NCI-H1092 (cell line): ENCODE measurements at places on chromosomes 6 and 20.

DNA sequence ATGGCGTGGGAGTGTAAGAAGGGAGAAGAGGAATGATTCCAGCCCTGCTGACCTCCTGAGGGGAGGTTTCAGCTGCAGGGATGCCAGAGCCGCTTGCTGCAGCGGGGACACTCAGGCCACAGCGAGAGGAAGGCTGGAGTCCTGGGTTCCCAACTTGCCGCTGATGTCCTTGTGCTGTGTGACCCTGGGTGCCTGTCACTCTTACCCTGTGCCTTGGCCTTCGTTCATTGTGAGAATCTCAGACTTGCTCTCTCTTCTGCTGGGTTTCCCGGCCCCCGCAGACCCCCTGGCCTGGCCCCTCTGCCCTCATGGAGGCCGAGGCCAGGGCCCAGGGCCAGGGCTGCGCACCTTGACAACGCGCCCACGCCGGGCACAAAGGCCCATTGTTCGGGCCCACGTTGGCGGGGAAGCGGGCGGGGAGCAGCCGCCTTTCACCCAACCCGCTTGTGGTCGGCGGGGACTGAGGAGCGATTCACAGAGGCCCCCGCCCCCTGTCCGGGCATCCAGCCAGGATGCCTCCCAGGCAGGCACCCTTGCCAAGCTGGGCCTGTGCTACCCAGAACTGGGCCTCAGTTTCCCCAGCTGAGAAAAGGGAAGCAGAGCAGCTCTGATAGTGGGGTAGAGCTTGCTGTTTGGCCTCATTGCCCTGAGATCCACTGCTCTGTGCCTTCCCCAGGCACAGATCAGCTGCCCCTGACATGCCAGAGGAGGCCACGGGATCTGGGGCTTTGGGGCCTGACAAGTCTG lies 52.4 kb downstream of the CEBPB start:
- peak; percentile 68 for DNase-seq

- no peak for DNase-seq
Observed at GRCh38 chr6:128400875-128401274, 119.5 kb downstream of the PTPRK start.

DNA sequence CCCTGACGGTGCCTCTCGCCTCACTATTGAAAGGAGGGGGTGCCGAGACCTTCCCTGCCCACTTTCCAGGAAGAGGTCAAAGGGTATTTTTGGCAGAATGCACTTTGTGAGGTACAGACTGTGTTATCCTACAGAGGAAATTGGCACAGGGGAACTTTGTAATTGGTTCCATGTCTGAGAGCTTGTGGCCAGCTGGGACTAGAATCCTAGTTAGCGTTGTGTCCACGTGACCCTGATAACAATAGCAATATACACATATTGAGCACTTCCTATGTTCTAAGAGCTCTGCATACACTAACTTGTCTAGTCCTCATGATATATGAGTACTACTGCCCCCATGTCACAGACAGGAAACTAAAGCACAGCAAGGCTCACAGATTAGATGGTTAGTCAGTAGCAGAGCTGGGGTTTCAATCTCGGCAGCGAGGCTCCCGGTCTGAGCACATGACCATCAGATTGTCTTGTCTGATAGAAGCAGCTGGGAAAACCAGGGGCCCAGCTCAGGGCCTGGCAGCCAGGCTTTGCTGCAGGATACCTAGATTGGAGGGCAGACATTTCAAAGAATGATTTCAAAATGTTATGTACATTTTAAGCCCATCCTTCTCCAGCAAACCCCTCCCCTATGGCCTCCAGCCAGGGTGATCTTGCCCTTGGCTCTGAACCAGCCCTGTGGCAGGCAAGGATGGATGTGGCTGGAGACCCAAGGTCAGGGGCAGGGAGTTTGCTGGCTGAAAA lies 1.4 kb downstream of the MAPK13 start:
- DNase-seq, result no peak

GRCh38 chr20:62668441-62669027 lies 26.2 kb downstream of the SLCO4A1 start:
- peak; percentile 80 for DNase-seq

GRCh38 chr6:2870046-2870636 lies 28.5 kb upstream of the SERPINB1 start:
- no peak for DNase-seq

- DNase-seq, result no peak
Observed at GRCh38 chr6:37150314-37150713, 19.6 kb upstream of the PIM1 start.

DNA sequence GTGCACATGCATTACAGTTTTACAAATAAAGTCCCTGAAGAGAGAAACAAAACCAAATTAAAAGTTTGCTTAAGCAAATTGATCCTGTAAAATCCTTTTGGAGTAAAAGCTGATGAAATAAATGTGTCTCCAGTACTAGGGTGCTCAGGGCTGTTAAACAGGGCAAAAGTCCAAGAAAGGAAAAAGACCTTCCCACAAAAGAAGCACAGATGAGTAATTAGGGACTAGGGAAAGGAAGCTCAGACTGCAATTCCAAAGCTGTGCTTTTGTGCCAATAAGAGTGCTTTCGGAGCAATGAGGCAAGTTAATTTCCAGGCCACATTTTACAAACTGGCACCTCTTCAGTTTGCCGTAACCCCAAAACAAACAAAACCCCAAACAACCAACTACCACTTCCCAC lies 10.4 kb upstream of the RNF182 start:
- DNase-seq, result no peak

DNA sequence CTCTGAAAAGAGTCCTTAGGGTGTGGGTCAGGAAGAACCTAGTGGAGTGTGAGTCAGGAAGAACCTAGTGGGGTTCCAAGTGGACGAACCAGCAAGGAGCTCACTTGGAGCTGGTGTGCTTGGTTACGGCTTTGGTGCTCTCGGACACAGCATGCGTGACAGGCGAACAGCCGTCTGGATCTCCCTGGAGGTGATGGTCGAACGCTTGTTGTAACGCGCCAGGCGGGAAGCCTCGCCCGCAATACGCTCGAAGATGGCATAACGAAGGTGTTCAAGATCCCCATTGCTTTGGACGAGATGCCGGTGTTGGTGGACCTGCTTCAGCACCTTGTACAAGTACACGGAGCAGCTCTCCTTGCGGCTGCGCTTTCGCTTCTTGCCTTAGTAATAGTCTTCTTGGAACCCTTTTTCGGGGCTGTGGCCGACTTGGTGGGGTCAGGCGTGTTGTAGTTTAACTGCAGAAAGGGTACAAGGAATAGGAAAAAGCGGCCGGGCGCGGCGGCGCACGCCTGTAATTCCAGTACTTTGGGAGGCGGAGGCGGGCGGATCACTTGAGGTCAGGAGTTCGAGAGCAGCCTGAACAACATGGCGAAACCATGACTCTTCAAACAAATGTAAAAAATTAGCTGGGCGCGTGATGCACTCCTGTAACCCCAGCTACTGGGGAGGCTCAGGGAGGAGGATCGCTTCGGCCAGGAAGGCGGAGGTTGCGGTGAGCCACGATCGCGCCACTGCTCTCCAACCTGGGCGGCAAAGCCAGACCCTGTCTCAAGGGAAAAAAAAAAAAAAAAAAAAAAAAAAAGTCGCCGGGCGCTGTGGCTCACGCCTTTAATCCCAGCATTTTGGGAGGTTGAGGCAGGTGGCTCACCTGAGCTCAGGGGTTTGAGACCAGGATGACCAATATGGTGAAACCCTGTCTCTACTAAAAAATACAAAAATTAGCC lies 48.0 kb downstream of the OR2B2 start:
- no peak for DNase-seq

DNA sequence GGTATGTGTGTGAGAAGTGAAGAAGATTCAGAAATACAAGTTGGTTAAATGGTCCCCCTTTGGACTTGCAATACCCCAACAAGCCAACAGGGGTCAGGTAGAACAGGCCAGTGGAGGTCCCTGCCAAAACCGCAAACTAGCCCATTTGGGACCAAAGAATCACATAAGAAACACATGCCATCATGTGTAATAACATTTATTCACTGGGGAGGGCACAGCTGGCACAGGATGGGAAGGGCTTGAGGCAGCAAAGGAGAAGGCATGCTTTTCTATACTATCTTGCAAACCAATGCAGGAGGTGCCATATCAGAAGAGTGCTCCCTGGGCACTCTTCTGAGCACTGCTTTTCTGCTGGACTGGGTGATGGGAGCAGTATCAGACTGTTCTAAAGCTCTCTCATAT lies 116.1 kb upstream of the TRAF3IP2 start:
- DNase-seq, result no peak

DNA sequence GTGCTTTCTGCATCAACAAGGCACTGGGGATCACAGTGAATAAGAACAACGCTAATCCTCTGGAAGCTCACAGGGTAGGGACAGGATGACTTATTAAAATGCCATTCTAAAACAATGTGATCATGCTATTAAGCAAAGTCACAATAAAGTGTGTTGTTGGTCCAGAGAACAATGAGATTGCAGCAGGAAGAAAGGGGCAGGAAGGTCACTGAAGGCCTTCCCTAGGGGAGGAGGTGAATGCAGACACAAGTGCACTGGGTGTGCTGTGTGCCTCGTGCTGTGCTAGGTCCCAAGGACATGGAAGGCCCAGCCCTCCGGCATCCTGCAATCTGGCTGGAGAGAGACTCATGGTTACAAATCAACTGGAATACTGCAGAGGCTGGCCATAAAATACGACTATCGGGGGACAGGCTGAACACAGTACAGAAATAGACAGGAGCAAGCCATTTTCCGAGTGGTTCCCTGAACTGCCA lies 55.7 kb downstream of the LYRM4 start:
- no peak for DNase-seq

DNA sequence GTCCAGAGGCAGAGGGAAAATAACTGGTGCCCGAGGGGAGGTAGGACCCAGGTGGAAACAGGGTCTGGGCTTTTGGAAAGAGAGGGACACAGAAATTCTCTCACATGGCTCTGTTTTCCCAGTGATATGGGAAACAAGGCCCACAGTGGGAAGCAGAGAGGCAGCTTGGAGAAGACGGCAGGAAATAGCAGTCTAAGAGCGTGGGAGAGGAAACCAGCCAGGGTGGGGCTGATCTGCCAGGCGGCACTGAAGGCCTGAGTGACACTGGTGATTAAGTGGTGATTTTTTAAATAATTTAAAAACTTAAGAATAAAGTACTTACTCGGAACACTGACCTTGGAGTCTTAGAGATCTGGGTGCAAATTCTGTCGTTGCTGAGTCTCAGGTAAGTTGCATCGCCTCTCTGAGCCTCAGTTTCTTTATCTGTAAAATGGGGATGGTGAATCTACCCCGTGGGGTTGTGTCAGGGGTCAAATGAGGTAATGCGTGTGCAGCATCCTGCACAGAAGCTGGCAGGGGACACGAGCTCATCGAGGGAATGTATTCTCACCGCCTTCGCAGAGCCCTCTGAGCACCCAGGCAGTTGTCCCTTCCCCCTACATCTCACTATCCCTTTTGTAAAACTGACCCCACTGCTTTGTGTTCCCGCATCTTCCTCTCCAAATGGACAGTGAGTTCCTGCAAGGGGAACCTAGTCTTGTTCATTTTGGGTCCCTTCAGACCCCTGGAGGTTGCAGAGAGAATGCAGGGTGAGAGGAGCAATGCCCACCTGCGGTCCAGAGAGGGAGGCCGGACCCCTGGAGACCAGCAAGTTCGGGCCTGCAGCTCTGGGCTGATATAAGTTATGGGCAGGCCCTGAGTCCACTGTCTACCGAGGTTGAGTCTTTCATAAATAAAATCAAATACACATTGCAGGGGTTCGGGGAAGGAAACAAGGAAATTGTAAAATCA lies 228.6 kb upstream of the PMEPA1 start:
- DNase-seq, result no peak

- DNase-seq, result no peak
Observed at GRCh38 chr20:61918548-61918947, 147.1 kb downstream of the TAF4 start.

DNA sequence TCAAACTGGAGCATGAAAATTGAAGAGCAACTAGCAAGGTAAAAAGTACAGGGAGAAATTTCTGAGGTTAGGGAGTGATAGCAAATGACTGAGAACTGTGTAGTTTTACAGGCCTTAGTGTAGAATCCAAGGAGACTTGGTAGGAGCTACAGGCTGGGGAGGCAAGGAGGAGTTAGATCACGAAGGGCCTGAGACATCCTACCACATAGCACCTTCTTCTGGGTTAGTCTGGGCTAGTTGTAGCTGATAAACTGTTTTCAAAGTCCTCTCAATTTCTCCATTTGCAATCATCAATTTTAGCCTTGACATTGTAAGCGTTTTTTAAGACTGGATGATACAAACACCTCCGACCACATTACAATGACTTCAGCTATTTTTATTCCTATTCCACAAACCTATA lies 209.7 kb downstream of the TMEM200A start:
- no peak for DNase-seq
